ENCODE measurements at places on chromosomes 16 and 17. TPM values are rescaled to one million over a fixed set of nuclear protein-coding genes. Genes with fewer than 3 reads are reported as not detected.

- no peak for DNase-seq
These were observed 74.0 kb downstream of the TANC2 start for GRCh38 chr17:63039899-63040602.

Gene MMP15
- total RNA-seq, result not detected

DNA sequence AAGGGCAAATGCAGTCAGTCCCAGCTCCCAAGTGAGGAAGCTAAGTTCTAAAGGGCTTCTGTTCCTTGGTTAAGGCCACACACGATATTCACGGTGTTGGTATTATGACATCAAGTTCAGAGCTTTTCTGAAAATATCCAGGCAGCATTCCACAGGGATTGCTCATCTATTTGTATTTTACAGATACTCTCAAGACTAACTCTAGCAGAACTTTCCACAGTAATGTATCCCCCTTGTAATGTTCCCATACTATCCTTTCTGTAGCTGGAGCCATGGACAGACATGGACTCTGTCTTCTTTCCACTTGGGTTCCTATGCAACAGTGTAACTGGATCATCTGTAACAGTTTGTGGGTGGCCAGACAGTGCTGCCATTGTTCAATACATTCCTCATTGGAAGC, 13.5 kb downstream of the SDR42E1 start:
- DNase-seq, result no peak

DNA sequence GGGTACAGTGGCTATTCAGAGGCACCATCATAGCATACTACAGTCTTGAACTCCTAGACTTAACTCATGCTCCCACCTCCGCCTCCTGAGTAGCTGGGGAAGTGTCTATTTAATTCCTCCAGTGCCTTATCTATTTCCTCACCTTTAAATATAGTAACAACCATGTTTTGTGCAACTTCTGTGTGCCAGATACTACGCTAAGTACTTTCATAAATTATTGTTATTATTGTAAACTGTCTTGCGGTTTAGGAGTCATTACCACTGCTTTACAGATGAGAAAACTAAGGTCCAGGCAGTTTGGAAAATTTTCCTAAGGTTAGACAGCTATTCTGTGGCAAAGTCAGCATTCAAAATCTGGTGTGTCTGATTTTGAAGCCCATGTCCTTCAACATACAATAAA, 359.1 kb upstream of the XYLT1 start:
- no peak for DNase-seq

- no peak for DNase-seq
These were observed 147.5 kb upstream of the GSE1 start for GRCh38 chr16:85465328-85466303.

DNA sequence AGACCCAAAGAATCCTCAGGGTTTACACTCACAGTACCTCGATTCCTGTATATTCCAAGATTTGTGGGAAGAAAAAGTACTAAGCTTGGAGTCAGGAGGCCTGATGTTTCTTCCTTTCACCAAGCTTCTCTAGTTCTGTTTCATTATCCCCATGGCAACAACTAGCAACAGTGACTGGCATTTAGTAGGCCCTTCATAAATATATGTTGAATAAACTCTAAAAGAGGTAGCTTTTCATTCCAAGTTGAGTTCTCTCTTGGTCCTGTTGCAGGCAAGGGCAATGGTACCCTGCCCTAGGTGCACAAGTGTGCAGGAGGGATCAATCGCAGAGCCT, 527 bp upstream of the UBE2Z start:
- DNase-seq, result no peak

Gene ARHGDIG
- not detected for total RNA-seq

Gene PYY
- not detected for total RNA-seq

GRCh38 chr16:11869353-11870228, 18.2 kb upstream of the RSL1D1 start:
- DNase-seq, result no peak

- no peak for DNase-seq
These were observed 17.2 kb upstream of the RCVRN start for GRCh38 chr17:9922012-9922848.

- DNase-seq, result no peak
These were observed 35.4 kb upstream of the ARL4D start for GRCh38 chr17:43363181-43363925.

DNA sequence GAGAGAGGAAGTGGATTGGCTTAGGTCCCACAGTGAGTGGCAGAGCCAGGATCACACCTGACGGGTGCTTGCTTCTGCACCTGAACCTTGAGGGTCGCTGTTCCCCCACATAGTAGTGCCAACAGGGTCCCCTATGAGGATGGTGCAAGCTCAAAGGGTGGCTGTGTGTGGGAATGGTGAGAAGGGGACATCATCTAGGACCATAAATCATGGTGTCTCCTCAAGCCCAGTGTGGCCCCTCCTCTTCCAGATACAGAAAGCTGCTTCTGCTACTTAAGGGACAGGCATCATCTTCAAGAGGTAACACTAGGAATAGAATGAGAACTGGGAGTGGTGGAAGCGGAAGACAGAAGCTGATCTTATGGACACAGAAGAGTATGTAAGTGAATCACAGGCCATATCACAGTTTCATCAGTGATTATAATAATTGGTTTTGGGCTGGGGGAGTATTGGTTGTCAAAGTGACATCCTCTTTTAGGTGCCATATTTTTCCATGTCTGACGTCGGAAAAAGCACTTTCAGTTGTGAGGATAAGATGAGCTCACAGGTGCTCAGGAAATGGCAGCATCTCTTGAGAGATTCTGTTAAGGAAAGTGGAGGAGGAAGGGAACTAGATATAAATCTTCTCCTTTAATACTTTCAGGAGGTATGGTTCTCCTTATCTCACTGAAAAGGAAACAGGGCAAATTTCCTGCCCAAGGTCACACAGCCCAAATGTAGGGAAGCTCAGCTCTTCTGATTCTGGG, 83.2 kb upstream of the HNF1B start:
- no peak for DNase-seq

- DNase-seq, result no peak
These were observed 23.5 kb downstream of the GNPTG start for GRCh38 chr16:1375298-1375640.

- no peak for DNase-seq
These were observed 31.2 kb downstream of the NDEL1 start for GRCh38 chr17:8466873-8467272.

Gene HASPIN
- 3.1 TPM for total RNA-seq

DNA sequence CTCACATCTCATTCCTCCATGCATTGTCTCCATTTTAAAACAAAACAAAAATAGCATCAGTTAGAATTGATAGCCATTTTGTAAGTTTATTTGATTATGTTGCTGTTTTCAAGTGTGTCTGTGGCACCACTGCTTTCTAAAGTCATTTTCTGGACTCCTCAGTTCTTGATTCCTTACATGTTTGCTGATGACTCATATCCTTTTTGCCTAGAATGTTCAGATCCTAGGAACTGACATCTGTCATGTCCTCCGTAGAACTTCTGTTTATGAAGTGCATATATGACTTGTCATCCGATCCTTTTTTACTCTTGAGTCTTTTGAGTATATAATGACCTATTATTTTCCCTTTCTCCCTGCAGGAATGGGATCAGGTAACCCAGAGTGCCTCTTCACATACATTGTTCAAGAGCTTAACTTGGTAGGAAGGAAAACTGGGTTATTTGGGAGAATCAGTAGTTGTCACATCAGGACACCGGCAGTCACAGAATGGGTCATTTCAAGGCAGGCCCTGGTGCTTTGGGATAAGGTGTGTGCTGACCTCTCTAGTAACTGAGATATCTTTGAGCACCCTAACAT, 69.2 kb downstream of the MAP2K4 start:
- DNase-seq, result no peak

DNA sequence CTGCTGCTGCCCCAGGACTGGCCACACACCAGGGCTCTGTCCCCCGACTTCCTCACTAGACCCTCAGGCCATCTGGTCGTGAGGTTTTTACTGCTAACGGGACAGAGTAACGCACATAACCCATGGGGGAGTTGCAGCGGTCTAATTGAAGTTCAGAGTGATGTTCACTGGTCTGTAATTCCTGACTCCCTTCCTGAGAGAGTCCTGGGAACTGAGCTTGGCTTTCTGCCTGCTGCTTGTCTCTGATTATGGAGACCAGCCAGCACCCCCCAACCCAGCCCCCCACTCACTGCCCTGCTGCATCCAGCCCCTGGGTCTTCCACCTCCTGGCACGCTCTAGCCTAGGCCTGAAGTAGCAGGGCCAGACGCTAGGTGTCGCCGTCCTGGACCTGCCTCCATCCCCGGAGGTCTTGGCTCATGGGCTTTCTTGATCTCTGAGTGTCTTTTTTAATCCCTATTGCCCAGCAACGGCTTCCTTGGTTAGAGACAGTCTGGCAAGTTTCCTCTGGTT, 192.9 kb downstream of the CCDC182 start:
- peak; percentile 81 for DNase-seq

GRCh38 chr17:8290043-8290442, 1.6 kb downstream of the RANGRF start:
- DNase-seq, result no peak

Gene TNFSF13
- total RNA-seq, result 16.0 TPM

- no peak for DNase-seq
These were observed 186.8 kb downstream of the KIF2B start for GRCh38 chr17:54009502-54009901.

Gene COG7
- 21.3 TPM for total RNA-seq

DNA sequence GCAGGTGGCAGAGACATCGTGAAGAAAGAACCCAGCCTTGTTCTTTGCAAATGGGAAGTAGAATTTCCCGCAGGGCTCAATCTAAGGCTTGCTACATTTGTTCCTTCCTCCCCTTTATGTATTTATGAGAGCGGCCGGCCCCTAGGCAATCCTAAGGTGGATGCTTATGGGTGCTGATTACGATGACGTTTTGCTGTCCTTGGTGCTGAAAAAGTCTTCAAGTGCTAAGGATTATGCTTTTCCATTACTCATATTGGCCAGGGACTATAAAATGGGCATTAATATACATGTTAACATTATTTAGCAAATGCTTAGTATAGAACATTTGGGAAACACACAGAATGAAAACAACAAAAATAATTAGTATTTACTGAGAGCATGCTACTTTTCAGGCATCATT, 313.3 kb upstream of the XYLT1 start:
- DNase-seq, result no peak

Gene DPEP3
- 2.0 TPM for total RNA-seq

- DNase-seq, result no peak
These were observed 2.5 kb downstream of the DNAI2 start for GRCh38 chr17:74276541-74277009.

DNA sequence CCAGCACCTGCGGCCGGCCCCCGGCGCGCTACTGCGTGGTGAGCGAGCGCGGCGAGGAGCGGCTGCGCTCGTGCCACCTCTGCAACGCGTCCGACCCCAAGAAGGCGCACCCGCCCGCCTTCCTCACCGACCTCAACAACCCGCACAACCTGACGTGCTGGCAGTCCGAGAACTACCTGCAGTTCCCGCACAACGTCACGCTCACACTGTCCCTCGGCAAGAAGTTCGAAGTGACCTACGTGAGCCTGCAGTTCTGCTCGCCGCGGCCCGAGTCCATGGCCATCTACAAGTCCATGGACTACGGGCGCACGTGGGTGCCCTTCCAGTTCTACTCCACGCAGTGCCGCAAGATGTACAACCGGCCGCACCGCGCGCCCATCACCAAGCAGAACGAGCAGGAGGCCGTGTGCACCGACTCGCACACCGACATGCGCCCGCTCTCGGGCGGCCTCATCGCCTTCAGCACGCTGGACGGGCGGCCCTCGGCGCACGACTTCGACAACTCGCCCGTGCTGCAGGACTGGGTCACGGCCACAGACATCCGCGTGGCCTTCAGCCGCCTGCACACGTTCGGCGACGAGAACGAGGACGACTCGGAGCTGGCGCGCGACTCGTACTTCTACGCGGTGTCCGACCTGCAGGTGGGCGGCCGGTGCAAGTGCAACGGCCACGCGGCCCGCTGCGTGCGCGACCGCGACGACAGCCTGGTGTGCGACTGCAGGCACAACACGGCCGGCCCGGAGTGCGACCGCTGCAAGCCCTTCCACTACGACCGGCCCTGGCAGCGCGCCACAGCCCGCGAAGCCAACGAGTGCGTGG, 1.5 kb downstream of the NTN1 start:
- DNase-seq, result peak; percentile 63

DNA sequence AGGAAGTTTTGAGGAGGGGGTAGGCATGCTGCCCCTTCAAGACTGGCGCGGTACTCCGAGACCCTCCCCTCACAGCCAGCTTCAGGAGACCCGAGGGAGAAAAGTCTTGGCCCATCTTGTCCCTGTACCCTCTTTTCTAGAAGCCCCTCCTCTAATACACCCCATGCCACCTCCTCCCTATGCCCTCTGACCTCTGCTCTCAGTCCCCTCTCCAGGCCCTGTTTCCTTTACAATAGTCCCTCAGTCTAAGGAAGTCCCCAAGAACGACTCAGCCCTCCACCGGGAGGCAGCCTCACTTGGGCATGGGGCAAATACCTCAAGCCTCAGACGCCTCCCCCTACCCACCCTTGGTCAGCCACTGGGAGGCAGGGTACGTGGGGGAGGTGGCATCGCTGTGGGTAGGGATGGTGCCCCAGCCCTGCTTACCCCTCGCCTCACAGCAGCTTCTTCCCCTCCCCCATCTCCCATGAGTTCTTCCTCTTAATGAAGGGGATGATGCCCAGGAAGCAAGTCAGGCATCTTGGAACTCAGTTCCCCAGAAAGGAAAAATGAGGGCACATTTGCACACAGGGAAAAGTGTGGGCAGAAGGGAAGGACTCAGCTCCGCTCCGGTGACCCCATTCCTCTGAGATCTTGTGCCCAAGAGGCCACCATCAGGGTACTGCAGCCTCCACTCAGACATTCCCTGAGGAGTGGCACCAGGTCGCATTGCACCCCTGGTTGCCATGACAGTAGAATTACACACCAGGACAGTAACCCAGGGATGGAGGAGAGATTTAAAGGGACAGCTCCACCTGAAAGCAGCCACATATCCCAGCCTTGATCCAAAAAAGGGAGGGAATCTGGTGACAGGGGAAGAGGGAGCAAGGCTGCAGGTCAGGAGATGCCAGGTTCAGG, 6.2 kb downstream of the MPP2 start:
- DNase-seq, result no peak
